ENCODE measurements at places on chromosomes 13 and 19. TPM values are rescaled to one million over a fixed set of nuclear protein-coding genes. Genes with fewer than 3 reads are reported as not detected.

The DNAJC15 gene
- total RNA-seq, result 10.2 TPM

The SIGLEC11 gene
- not detected for total RNA-seq

The CATSPERD gene
- not detected for total RNA-seq

The IGFL2 gene
- not detected for total RNA-seq

The SPART gene
- total RNA-seq, result 89.4 TPM

The JUNB gene
- 240 TPM for total RNA-seq

The CRYL1 gene
- total RNA-seq, result 10.8 TPM

The KEAP1 gene
- total RNA-seq, result 79.0 TPM

The FLT1 gene
- 0.73 TPM for total RNA-seq

The STAP2 gene
- total RNA-seq, result 3.1 TPM

The FBL gene
- total RNA-seq, result 52.9 TPM

The GIPC3 gene
- 0.16 TPM for total RNA-seq

The UPF3A gene
- 28.2 TPM for total RNA-seq

Measured in hair follicle dermal papilla cell (primary cell).